ENCODE measurements at places on chromosomes 5 and 9.

- peak; percentile 53 for DNase-seq
Observed at GRCh38 chr5:139633295-139634027, 14.7 kb upstream of the CXXC5 start.

DNA sequence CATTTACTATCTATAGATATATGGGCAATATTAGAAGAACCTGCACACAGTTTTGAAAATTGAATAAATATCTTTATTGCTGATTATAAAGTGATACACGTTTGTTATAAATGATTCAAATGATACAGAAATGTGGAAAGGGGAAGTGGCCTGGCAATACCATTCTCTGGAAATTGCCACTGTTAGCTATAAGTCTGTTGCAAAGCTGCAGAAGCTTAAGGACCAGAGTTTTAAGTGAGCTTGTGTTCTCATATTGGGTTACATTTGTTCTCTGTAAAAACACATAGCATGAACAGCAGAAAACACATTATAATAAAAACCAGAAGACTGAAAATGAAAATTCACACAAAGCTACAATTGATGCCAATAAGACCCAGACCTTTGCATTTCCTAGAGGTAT, 59.6 kb downstream of the RASGRF2 start:
- DNase-seq: no peak

DNA sequence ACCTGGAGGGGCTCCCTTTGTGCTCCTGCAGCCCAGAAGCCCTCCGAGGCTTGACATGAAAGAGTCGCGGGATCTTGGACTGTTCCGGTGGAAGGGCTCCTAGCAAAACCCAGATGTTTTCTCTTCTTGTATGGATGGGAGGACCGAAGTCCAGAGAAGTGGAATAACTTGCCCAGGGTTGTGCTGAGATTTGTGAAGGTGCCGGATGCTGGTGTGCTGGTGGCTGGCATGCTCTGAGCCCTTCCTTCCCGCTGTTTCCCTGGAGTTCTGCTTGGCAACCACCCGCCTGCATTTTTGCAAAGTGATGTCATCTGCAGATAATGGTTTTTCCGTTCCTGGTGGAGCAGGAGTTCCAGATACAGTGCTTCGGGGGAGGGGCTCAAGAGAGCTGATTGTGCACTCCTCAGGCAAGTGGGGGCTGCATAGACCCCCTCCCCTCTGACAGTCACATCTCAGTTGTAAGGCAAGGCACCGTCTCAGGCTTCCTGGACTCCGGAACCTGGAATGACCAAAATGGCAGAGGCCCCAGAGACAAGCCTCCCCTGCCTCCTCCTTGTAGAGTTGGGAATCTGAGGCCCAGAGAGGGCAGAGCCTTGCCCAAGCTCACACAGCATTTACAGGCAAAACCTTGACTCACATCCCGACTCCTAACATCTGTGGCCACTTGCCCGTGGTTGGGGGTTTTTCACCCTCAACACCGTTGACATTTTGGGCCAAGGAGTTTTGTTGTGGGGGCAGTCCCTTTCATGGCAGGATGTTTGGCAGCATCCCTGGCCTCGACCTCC, 157.0 kb downstream of the RGS3 start:
- DNase-seq: peak; percentile 43

DNA sequence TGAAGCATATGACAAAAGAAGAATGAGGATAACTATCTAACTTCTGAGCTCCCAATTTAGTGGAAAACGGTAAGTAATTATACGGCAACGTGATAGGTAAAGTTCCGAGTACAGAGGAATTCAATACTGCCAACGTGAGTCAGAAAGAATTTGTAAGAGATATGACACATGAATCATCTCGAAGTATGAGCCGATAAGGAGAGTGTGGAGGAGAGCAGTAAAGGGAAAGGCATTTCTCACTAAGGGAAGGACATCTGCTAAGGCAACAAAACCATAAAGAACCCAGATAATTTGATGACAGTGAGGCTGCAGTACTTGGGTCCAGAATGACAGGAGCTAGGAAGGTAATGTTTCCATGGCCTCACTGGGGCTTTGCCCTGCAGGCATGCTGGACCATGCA, 11.0 kb downstream of the MPDZ start:
- DNase-seq: no peak

DNA sequence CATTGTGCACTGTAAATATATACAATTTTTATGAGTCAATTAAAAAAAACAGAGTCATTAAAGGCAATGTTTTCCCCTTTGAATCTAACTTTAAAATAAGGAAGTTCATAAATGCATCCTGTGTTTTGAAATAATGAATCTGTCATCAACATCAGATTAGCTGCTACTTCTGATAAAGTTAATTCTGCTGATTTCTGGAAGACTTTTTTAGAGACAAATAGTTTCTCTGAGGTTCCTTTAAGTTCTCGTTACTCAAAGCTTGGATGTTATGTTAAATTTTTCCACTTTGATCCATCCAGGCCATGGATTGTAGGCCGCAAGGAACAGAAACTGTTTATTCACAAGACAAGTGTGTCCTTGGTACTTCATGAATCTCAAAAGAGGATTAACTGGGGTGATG, 115.5 kb downstream of the CARTPT start:
- DNase-seq: no peak

DNA sequence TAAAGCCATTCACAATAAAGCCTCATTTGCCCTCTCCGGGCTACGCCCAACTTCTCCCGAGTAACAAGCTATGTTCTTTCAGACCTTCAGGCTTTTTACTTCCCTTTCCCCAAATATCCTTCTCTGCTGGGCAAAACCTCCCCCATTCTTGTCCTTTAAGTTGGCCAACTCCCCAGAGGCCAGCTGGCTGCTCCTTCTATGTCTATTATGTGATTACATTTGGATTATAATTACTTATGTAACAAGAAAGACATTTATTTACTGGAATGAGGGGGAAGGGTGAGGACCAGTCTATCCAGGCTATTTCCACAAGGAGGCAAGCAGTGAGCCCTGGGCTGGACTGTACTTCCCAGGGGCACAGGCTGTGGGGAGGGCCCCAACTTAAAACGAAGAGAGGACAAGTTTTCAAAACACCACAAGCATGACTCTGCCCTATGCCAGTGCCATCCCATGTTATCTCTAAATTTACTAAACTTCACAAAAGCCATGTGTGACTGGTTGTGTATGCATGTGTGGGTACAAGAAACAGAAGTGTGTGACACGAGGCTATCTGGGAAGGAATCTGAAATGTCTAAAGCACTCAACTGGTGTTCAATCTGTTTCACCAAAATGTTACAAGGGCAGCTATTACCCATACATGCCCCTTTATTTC, 84.5 kb downstream of the GNAQ start:
- DNase-seq: no peak

GRCh38 chr5:13976867-13977830, 32.7 kb upstream of the DNAH5 start:
- no peak for DNase-seq

DNA sequence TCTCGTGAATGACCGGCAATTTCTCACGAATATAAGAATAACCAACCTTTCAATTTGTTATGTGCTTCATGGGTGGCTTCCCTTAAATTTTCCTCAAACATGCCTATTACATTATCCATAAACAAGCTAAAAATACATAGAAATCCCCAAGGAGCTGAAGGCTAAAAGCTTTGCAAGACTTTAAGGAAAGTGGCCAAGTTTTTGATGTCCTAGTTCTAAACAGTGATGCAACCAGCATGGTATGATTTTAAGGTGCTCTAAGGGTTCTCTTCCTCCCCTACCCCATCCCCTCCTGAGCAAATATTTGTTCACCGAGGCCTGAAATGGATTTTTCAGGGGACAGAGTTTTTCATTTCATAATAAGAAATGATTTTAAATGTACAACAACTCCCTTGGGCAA, 79.8 kb downstream of the RGS7BP start:
- DNase-seq: no peak

GRCh38 chr9:19133549-19134345, 6.5 kb upstream of the PLIN2 start:
- DNase-seq: no peak

- no peak for DNase-seq
Observed at GRCh38 chr9:2119566-2119965, 104.4 kb downstream of the SMARCA2 start.

GRCh38 chr5:107888541-107888940, 217.8 kb upstream of the EFNA5 start:
- no peak for DNase-seq

DNA sequence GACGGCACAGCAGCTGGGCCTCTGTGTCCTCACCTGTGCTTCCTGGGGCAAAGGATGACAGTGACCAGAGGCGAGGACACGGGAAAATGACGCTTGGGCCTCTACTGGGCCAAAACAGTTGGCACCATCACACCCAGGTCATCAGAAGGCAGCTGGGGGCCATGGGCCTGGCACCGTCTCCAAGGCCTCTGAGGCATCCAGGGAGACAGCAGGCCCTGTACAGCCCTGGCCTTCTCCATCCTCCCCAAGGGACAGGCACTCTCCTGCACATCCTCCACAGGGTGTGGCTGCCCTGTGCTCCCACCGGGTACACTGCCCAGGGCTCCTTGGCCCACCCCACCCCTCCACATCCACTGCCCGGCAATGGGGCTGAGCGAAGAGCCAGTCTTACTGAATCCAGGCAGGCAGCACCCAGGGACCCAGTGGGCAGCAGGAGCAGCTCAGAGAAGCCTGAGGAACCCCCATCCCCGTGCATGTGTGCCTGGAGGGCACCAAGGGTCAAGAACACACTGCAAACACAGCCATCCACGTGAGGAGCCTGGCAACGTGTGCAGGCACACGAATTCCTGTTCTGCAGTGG, 4.0 kb downstream of the LPCAT1 start:
- no peak for DNase-seq

GRCh38 chr9:109475526-109475925, 22.6 kb downstream of the PTPN3 start:
- no peak for DNase-seq

GRCh38 chr9:136863623-136864273, 2.4 kb downstream of the EDF1 start:
- DNase-seq: no peak

- no peak for DNase-seq
Observed at GRCh38 chr5:157182143-157182757, 1.6 kb downstream of the ITK start.

DNA sequence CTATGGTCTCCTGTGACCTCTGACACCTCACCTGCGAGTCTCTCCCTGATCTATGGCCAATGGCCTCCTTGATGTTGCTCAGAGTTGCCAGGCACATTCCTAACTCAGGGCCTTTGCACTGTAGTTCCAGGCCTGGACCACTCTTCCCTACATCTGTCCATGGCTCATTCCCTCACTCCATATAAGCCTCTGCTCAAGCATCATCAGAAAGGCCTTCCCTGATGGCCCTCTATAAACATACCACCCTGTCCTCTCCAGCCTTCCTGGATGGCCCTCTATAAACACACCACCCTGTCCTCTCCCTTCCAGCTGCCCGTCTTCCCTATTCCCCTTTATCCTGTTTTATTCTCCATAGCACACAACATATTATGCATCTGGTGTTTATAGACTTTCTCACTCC, 102.8 kb downstream of the GTF3C4 start:
- no peak for DNase-seq

GRCh38 chr5:13189532-13189931, 755.0 kb downstream of the DNAH5 start:
- no peak for DNase-seq

DNA sequence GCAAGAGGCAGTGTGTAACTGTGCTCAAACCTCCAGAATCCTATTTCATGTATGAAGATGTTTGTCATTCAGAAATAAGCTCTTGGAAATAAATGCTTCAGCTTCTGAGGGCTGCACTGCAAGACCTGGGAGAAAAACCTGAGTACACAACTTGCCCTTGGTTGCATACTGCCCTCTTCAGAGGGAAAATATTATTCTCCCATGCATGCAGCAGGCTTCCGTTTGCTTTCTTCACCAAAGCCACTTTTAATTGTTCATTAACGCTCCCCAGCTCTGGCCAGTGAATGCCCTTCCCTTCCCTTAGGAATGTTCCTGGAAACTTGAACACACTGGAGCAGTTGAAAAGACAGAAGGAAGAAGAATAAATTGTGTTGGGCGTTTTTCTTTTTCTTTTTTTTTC, 2.5 kb upstream of the WHRN start:
- no peak for DNase-seq

GRCh38 chr9:127921557-127922120, 4.8 kb upstream of the ST6GALNAC4 start:
- DNase-seq: peak; percentile 69

- DNase-seq: no peak
Observed at GRCh38 chr5:178740921-178741320, 10.5 kb upstream of the ZNF354A start.

DNA sequence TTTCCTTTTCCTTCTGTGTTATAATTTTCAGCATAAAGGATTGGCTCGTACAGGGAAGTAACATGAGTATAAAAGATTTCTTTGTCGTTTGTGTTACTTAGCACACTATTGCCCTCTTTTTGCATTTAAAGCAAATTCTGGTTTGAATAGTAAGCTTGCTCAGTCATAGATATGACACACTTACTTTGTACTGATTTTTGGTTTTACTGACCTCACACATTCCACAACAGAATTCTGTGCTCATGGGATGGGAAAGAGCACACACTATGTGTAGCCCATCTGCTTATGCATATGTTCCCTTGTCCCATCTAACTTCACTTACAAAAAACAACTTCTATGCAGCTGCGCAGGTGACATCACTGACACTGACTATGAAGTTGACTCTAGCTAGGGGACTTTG, 111.9 kb upstream of the MTAP start:
- no peak for DNase-seq

- DNase-seq: no peak
Observed at GRCh38 chr5:180799902-180800801, 2.5 kb downstream of the MGAT1 start.

- no peak for DNase-seq
Observed at GRCh38 chr9:106717686-106718085, 145.3 kb upstream of the ZNF462 start.

DNA sequence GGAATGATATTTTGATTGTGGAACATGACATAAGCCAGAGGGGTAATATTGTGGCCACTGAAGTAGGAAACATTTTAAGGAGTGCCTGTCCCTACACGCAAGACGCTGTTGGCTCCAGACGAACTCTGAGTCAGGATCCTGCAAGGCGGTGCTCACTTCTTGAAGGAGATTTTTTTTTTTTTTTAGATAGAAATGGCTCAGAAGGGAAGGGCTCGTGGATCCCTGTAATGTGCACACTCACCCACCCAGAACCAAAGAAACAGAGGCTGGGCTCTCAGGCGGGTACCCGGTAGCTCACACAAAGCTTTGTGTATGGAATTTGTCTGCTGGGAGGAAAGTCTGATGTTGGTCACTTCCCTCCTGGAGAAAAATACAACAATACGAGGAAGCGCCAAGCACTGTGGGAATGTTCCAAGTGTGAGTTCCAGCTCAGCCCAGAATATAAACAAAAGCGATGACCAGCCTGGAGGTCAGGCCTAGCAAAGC, 25.7 kb downstream of the RAPGEF1 start:
- no peak for DNase-seq

- peak; percentile 63 for DNase-seq
Observed at GRCh38 chr5:11143456-11144267, 382.6 kb upstream of the DAP start.

- DNase-seq: no peak
Observed at GRCh38 chr9:92512622-92513021, 23.2 kb downstream of the ECM2 start.

GRCh38 chr9:136306211-136307208, 2.6 kb upstream of the CCDC187 start:
- DNase-seq: no peak

GRCh38 chr5:77431286-77431685, 60.8 kb downstream of the WDR41 start:
- DNase-seq: no peak

Measured in activated T-cell treated with anti-CD3 and anti-CD28 coated beads for 48 hours (primary cell).